Hematopoietic multipotent progenitor cell treated with erythropoietin and hydrocortisone succinate and interleukin-3 and kit ligand, for 8 days (in vitro differentiated cells): ENCODE measurements at places on chromosomes 7 and 10.
A peak's percentile ranks its signal among the peaks of the same experiment; 100 is the strongest.

GRCh38 chr10:108598320-108598695 is 1325.0 kb downstream of the XPNPEP1 start:
- no peak for DNase-seq

GRCh38 chr10:50211670-50212069 is 39.6 kb downstream of the ASAH2 start:
- no peak for DNase-seq

DNA sequence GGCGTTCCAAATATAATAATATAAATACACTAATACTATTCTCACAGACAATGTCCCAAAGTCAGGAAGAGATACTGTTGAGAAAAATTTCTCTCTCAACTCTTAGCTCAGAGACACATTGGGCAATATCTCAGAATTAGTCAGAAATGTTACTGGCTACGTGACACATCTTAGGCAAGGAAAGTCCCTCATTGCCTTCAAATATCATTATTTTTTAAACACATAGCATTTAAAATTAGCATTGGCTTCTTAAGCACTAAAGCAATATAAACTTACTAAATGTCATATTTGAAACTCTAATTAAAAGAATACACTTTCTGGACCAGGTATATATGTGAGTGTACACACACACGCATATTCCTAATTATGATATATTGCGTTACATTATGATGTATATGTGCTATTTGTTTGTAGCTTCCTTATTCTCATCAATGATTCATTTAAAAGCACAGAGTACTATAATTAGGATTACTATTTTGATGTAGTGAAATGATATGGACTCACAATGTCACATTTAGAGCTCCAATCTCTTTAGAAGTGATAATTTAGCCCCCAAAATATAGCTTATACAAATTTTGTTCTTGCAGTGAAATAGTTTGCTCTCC is 255.8 kb downstream of the TWIST1 start:
- DNase-seq, result no peak

DNA sequence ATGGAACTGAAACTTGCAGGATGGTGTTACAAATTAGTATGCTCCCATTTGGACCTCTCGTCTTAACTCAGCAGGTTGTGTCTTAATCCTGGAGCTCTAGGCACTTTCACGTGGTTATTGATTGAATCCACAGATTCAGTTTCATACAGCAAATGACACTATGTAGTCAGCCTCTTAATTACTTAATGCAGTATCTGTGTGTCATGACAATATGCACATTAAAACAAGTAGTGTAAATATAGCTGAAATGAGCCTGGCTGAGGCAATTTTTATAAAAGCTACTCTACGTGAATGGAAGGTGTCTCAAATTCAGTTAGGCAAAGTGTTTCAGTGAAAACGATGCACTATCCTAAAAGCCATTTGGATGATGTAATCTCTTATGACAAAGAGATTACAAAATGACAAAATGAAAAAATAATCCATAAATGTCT is 86.8 kb downstream of the CD36 start:
- DNase-seq, result no peak

DNA sequence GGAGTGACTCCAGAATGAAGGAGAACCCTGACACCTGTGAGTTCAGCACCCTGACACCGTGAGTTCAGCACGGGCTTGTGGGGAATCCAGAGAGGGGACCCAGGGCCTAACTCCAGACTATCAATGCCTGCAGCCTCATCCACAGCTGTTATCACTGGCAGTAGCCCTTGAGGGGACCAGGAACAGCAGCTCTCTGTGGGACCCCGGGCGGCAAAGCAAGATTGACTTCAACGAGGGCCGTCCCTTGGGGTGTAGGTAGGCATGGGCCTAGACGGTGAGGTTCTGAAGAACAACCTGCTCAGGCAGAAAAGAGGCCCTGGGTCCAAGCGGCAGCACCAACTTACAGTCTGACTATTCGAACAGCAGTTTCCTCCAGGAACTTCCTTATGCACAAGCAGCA is 8.9 kb downstream of the GRID1 start:
- DNase-seq, result no peak

DNA sequence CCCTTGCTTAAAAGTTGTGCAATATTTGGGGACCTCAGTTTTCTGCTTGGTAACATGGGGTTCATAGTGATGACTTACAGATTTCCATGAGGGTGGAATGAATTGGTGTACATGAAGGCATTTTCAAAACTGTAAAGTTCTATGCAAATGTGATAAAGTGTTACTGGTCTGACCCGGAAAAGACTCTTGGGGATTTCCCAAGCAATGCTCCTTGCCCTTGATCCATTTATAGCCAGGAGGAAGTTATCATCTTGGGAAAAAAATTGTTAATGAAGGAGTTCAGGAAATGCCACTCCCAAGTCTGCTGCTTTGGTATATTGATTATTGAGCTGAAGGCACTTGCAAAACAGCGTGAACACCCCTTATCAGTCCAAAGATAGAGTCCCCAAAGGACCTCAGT is 96.3 kb upstream of the ZPBP start:
- no peak for DNase-seq

- DNase-seq, result no peak
Observed at GRCh38 chr7:35570937-35571336, 124.0 kb downstream of the HERPUD2 start.

DNA sequence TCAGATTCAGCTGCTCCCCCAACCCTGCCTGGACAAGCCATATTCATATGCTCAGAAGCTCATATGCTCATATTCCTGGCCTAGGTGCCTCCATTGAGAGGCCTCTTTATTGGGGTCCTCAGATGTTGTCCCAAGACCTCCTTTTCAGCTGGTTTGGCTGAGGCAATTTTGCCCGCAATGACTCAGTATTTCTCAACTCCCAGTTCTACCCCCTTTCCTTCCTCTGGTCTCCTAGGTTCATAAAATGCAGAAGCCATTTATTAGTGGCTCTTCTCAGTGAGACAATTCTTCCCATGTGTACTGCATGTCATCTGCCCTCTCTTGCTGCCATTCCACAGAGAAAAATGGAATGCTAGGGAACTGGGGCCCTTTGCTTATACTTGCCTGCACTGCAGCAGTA is 110.7 kb downstream of the INHBA start:
- DNase-seq, result no peak

- DNase-seq, result no peak
Observed at GRCh38 chr7:131633342-131633843, 77.0 kb upstream of the PODXL start.

GRCh38 chr10:50648089-50648934 is 24.6 kb upstream of the SGMS1 start:
- no peak for DNase-seq

DNA sequence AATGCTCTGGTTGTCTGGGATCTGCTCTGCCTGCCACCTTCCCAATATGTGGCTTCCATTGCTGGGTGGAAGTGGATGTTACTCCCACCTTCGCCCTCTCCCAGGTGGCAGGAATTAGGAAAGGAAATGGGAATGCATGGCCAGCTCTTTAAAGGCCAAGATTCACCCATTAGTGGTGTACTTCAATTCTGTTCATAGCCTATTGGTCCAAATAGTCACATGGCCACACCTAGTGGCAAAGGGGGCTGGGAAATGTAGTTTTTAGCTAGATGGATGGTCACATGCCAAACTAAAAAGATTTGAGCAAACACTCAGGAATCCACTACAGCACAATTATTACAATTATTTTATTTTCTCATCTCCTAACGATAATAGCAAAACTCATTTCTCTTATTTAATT is 135.1 kb downstream of the NPY start:
- DNase-seq, result peak; percentile 19

DNA sequence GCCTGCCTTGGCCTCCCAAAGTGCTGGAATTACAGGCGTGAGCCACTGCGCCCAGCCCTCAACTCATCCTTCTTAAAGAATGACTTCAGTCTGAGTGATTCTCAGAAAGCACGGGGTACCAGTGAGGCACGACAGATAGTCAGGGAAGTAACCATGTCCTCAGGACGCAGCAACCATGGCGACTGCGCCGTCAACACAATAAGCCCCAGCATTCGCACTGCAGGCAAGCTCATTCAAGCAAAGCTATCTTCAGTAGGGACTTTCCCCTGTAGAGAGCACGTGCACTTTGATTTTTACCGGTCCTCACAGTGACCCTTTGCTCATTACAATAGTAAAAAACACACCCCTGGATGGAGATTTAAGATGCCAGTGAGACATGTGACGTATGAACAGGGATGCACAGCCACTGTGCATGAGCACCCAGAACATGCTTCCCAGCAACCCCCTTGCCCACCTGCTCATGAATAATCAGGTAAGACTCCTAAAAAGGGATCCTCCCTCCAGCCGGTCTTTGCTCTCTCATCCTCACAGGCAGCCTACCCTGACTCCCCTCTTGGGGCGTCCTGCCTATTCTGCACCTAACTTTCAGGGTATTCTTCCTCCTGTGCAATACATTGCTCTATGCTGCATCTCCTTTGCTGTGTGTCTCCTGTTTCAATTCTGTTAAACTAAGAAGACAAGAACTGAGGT is 9.1 kb downstream of the WDR86 start:
- DNase-seq, result no peak

- DNase-seq, result no peak
Observed at GRCh38 chr10:8049865-8050555, 4.5 kb upstream of the GATA3 start.

DNA sequence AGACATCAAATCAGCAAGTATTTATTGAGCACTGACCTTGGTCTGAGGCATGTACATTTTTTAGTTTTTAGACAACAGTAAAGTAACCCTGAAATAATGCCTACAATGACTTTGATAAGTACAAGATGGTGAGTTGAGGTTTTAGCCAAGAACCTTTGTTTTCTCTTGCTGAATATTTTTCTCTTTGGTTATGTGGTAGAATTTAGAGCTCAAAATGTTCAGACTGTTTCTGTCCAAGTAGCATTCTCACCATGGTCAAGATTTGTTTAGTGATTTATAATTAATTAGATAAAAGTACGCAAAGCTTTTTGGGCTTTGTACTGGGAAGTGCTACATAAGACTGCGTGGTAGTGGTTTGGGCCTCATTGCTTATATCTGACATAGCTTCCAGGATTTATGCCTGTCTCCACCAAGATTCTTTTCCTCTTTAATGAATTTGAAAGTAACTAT is 102.4 kb downstream of the KAT6B start:
- DNase-seq, result no peak

GRCh38 chr10:3336673-3337293 is 164.2 kb upstream of the PITRM1 start:
- no peak for DNase-seq

GRCh38 chr10:122132882-122133565 is 138.1 kb upstream of the BTBD16 start:
- DNase-seq, result no peak

DNA sequence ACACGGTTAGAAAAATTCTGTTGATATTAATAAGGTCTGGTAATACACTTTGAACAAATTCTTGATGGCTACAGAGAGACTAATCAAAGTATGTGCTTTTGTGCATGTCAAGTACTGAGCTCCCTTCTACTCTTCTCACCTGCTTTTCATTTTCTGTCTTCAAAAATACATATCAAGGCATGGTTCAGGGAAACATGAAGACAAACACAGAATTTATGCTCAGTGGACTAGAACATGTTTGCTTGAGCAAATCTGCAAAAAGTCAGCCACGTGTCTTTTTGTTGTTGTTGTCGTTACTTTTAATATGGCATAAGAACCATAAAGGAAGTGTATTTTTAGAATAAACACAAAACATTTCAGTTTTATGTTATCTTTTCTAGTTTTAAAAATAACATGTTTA is 21.9 kb downstream of the CDK13 start:
- DNase-seq, result no peak

- no peak for DNase-seq
Observed at GRCh38 chr7:32042900-32043299, 27.3 kb downstream of the PDE1C start.

DNA sequence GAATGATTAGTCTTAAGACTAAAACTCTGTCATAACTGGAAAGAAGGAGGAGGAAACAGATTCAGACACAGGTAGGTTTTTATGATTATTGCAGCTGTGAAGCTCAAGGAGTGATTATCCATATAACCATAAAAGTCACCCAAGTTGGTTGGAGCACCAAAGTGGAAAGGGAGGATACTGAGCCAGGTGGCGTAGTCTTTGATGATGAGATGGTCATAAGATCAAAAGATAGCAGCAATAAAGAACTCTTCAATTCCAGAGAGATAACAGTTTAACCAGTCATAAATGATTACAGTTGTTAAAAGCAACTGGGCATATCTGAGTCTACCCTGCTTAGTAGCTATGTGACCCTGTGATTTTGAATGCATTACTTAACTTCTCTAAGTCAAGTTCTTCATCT is 8.4 kb downstream of the ABCB1 start:
- no peak for DNase-seq

DNA sequence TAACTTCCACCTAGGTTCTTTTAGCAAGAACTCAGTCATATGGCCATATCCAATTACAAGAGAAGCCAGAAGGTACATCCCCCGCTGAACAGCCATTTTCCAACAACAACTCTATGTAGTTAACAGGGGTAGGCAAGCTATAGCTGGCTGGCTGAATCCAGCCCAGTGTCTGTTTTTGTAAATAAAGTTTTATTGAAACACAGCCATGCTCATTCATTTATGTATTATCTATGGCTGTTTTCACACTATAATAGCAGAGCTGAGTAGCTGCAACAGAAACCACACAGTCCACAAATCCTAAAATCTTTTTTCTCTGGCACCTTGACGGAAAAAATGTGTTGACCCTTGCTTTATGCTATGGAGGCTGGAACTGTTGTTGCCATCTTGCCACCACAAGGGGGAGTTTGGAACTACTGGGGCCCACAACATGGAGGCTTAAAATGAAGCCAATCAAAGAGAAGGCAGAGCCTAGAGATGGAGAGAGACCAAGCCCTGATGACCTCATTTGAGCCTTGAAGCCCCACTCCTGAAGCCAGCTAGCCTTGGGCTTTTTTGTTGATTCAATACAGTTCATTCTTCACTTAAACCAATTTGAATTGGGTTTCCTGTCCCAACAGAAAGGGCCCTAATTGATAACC is 33.3 kb upstream of the XPNPEP1 start:
- peak; percentile 69 for DNase-seq

GRCh38 chr7:151181011-151181431 is 6.0 kb downstream of the ASB10 start:
- DNase-seq, result no peak

DNA sequence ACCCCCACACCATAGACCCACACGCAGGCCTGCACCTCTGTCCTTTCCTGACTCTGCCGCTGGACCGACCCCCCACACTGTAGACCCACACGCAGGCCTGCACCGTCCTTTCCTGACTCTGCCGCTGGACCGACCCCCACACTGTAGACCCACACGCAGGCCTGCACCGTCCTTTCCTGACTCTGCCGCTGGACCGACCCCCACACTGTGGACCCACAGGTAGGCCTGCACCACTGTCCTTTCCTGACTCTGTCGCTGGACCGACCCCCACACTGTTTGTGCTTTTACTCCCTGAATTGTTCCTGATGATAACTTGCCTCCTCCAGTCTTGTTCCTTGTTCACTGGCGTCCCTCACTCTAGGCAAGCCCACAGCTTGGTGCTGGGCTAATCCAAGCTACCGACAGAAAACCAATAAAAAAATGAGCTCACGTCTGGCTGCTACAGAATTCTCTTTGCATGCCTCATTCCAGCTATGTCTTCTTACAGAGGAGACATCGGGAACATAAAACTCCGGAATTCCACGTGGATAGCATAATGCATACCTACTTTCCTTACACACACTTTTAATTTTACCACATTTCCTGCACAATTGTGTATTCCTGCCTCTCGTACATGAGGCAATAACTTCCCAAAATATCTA is 494.3 kb downstream of the PTPRN2 start:
- DNase-seq, result no peak

- peak; percentile 57 for DNase-seq
Observed at GRCh38 chr10:123009105-123009820, 457 bp downstream of the ACADSB start.

GRCh38 chr7:90771281-90771680 is 175.2 kb downstream of the CDK14 start:
- DNase-seq, result no peak
